ENCODE measurements at places on chromosomes 5 and 9.

DNA sequence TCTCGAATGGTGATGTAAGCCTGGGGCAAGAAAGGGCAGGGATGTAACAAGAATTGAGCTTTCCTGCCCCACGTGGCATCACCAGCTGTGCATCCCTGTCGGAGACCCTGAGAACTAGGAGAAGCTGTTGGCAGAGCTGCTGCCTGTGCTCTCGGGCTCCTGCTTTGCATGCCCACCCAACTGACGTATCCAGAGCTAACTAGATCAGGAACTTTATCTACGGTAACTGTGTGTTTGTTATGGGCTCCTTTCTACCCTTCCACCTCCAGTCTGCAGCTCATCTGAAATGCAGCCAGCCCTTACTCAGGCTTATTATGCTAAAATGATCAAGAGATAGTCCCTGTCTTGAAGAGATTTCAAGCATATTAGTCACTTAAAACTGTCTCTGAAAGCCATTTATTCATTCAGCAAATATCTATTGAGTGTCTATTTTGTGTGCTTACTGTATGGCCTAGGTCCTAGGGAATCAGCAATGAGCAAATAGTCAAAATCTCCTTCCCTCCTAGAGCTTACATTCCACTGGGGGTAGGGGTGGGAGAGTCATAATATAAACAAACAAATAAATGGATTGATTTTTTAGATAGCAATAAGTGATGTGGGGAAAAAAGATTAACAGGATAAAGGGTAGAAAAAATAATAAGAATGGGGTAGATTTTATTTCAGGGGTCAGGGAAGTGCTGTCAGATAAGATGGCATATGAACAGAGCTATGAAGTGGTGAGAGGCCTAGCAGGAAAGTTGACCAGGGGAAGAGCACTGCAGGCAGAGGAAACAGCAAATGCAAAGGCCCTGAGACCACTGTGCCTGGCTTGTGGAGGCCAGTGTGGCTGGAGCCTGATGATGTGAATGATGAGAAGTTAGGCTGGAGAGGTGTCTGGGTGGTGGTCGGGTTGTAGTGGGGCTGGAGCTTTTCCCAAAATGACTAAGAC, 118.2 kb downstream of the GALNT10 start:
- no peak for DNase-seq

GRCh38 chr5:334903-335739, 13.6 kb downstream of the AHRR start:
- DNase-seq: no peak

GRCh38 chr9:21715408-21715807, 87.0 kb upstream of the MTAP start:
- no peak for DNase-seq

- no peak for DNase-seq
These were observed 22.5 kb downstream of the PCSK5 start for GRCh38 chr9:75912951-75913350.

GRCh38 chr5:115571441-115571878, 26.9 kb upstream of the FEM1C start:
- no peak for DNase-seq

- no peak for DNase-seq
These were observed 63.1 kb downstream of the TMOD1 start for GRCh38 chr9:97564291-97565175.

DNA sequence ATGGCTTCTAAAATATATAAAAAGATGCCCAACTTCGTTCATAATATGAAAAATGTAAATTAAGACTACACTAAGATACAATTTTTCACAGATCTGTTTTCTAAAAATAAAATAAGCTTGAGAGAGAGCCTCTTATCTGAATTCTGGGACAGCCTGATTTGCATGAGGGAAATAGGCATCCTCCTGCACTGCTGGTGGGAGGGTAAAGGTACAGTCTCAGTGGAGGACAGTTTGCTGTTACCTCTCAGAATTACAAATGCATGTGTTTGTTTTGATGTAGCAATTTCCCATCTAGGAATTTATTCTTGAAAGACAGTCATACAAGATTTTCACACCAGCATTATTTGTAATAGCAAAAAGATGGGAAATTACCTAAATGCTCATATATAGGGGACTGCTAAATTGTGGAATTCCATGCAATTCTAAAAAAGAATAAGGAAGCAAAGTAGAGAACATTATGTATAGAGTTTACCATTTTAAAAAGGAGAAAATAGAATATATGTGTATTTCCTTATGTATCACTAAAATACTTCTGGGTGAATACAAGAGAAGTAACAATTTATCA, 75.7 kb downstream of the ZSWIM6 start:
- DNase-seq: no peak

DNA sequence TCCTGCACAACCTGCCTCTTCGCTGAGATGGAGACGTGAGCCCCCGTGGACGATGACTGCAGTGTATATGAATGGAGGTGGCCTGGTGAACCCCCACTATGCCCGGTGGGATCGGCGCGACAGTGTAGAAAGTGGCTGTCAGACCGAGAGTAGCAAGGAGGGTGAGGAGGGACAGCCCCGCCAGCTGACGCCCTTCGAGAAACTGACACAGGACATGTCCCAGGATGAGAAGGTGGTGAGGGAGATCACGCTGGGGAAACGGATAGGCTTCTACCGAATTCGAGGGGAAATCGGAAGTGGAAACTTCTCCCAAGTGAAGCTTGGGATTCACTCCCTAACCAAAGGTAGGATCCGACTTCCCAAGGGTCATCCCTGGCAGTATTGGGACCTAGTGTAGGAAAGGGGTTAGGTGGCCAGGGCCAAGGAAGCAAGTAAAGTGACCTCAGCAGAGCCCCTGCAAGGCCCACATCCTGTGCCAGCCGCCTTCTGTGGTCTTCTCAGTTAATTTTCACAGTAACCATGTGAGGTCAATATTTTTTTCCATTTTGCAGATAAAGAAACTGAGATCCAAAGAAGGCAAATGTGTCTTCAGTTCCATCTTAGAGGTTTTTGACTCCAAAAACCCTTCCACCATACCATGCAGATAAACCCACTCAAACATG, 53.8 kb downstream of the NIM1K start:
- no peak for DNase-seq

DNA sequence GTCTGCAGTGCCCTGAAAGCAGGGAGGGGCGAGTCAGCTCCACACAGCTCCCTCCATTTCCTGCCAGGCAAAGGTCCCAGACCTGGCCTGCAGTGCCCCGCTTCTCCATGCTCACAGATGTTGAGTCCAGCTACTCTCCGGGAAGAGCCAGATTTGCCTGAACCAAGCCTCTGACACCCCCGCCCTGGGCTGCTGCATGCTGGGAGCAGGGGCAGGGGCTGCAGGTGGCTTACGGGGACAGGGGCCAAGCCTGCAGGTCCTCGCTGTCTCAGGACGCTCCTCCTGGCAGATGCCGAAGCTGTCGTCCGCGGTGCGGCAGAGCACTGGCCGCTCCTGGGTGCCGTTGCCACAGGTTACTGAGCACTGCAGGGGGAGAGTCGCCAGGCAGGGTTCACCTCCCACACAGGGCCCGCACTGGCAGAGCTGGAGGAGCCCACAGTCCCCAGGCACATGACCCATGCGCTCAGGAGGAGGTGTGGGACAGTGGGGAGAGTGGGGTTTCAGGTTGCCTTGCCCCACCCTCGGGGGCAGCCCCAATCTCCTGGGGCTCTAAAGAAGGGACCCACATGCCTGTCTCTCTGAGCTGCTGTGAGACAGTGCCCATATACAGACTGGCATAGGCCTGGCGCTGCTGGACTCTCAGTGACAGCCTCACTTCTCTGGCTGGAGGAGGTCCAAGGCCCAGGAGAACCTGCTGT, 62.4 kb downstream of the ZNF354C start:
- DNase-seq: no peak

- no peak for DNase-seq
These were observed 2.6 kb downstream of the PRLR start for GRCh38 chr5:35227720-35228119.

DNA sequence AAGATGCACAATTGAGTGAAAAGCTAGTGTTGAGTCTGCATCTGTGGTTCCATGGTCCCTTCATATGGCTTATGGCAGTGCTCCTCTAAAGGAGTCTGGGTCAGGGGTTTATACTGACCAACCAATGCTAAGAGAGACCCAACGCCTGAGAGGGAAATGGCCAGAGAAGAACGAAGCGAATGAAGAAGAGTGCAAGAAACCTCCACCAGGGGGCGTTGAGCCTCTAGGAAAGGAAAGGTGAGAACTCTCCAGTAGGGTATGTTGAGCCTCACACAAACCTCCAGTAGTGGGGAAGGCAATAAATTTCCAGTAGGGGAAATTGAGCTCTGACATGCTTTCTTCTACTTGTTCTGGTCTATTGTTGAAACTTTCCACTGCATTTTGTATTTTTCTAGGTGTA, 470.6 kb downstream of the PRDM9 start:
- no peak for DNase-seq

DNA sequence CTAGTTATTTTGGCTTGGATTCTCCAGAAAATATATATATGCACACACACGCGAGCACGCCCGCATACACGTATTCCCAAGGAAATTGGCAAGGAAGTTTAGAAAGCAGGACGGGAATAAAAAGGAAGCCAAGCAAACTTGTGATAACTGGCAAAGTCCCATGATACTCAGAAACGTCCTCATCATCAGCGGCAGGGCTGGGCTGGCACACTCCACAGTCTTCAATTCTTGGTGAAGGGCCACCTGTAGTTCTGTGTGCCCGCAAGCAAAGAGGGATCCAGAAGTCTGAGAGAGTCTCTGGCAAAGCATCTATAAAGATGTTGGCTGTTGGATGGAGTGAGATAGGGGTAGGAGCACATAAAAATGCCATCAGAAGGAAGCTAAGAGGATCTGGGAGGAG, 289.3 kb upstream of the CTNND2 start:
- no peak for DNase-seq

DNA sequence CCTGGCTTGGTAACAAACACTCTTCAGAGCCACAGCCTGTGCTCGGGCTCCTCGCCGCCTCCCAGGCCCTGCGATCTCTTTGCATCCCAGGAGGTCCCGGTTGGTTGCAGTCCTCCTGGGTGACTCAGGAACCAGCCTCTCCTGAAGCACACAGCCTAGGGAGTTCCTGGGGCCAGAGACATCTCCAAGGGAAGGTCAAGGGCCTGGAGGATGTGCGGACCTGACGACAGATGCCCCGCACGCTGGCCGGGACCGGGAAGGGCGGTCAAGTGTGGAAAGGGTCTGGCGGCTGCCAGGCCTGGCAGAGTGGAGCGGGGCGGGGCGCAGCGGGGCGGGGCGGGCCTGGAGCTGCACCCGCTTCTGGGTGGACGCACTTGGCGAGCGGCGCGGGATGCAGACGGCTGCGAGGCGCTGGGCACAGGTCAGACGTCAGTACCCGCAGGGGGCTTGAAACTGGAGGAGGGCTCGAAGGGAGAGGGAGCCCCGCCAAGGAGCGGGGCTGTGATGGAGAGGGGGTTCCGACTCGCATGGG, 45.0 kb upstream of the PRSS3 start:
- peak; percentile 4 for DNase-seq

DNA sequence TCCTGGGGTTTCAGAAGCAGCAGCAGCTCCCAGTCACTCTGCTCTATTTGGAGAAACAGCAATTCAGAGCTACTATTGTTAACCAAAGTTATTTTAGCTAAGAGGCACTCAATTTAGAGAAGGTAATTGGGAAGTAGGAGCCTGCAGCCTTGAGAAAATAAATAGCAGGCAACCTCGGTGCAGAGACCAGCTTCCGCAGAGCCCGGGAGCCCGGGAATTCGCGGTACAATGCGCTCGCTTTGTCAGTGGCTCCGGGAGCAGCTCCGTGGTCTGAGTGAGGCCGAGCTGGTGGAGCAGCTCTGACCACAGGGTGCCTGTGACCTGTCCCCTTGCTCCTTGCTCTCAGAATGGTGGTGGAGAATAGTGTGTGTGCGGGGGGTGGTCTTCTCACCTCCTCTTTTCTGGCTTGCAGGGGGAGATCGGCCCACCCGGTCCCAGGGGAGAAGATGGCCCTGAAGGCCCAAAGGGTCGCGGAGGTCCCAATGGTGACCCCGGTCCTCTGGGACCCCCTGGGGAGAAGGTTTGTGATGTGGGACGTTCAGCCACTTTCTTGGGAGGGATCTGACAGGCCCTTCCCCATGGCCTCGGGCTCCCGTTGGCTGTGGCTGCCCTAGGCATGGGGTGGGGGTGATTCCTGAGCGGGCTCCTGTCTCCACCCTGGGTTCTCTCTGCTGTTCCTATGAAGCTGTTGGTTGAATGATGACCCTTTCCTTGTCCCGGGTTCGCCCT, 95.9 kb upstream of the FCN2 start:
- DNase-seq: no peak

GRCh38 chr5:138568061-138568824, 7.0 kb downstream of the HSPA9 start:
- DNase-seq: no peak

GRCh38 chr5:59597690-59598546, 295.6 kb downstream of the PDE4D start:
- no peak for DNase-seq

GRCh38 chr5:122073018-122073417, 5.0 kb downstream of the LOX start:
- no peak for DNase-seq

- no peak for DNase-seq
These were observed 1.5 kb downstream of the TICAM2 start for GRCh38 chr5:115600766-115601165.

DNA sequence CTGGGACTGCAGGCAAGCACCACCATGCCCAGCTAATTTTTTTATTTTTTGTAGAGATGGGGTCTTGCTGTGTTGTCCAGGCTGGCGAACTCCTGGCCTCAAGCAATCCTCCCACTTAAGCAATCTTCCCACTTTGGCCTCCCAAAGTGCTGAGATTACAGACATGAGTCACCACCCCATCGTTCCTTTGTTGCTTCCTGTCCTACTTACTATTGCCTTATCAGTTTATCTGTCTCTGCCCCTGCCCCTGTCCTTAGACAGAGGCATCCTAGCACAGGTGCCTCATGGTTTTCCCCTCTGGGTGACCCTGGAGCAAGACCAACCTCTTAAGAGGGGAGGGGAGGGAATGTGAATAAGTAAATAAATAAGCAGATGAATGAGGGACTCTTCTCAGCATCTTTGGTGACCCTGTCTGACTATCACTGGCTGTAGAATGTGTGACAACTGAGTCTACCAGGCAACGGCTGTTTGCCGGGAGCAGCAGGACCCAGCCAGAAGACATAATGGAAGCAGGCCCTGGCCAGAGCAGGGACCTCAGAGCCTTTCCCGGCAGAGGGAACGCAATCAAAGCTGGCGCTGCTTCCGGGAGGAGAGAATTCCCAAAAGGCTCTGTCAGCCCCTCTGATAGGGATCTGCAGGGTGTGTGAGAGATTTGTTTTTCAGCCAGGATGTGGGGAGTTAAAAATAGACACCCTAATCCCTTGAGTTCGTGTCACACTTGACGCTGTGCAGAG, 43.8 kb upstream of the DAB2IP start:
- DNase-seq: no peak

GRCh38 chr9:69971643-69972449, 71.8 kb upstream of the MAMDC2 start:
- peak; percentile 34 for DNase-seq

DNA sequence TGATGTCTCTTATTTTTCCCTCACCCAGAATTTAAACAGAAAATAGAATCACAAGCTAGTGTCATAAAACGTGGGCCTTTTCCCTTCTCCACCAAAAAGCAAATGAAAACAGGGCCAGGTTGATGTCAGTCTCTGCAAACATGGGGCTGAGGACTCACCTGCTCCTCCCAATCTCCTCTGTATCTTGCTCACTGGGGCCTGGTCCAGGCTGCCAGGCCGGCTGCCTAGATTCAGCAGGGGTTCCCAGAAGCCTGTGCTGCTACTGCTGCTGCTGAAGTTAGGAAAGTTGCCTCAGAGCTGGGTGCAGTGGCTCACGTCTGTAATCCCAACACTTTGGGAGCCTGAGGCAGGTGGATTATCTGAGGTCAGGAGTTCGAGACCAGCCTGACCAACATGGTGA, 84.3 kb downstream of the PCDH1 start:
- no peak for DNase-seq
